ENCODE measurements at places on chromosomes 7 and 10.

DNA sequence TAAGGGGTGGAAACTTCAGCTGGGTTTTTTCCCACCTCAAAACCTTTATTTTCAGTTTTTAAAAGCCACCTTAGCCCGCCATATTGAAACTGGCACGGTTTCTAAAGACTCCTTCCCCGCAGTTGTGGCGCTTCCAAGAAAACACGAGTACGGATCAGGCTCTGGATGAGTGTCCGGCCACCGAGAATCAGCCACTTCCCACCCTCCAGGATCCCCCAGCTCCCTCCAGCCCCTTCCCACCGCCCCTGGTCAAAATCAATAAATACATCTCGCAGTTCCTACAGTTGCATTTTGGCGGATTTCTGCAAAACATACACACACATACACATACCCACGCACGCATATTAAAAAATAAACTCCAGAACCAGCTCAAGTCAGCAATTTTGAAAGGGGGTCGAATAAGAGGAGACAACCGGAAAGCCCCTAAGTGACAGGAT lies 1.1 kb downstream of the SFMBT2 start:
- no peak for DNase-seq

DNA sequence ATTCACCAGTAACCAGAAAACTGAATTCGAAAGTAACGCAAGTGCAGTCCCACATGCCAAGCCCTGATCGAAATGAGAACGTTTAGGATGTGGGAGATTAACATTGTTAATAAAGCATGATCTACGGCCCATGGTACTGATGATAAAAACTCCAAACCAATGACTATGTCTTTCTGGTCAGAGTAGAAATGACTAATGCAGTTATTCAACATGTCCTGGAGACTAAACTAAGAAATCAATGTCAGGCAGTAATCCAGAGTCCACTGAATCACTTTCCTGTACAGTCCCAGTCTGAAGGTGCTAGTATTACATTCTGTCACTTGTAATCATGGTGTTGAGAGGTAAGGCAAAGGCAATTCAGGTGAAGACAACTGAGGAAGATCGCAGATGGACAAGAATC lies 14.4 kb downstream of the NPSR1 start:
- no peak for DNase-seq

- DNase-seq, result no peak
Observed at GRCh38 chr7:22109761-22110160, 164.1 kb upstream of the CDCA7L start.

DNA sequence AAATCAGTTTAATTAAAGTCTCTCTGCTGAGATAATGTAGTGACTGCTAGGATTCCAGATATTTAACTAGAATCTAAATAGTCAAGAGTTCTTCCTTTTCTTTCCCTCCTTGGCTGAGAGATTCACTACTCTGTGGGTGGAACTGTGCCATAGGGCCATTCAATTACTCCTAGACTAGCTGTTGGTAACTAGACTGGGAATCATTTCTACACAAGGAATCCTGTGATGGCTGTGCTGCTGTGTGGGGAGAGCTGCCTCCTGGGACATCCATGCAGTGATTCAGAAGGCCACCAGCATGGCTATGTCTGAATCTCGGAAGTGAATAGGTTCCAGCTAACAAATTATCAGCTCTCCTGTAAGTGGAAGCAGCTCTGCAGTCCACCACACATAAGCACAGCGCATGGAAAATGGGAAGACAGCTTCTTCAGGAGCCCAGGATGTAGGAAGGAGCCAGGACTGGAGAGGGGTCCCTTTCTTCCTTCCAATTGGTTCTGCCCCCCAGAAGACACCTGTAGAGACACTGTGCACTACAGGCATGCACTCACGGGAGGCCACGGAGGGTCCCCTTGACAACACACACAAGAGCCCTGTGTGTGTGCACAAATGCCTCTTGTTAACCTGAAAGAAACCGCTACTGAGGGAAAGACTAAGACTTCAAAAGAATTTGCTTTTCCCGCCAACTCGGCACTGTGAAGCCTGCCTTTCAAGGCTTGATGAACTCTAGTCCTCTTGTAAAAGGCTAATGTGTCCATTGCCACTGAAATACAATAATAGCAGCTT lies 66.5 kb downstream of the SCRN1 start:
- DNase-seq, result no peak
